ENCODE measurements at places on chromosomes 6 and 20.
A peak's percentile ranks its signal among the peaks of the same experiment; 100 is the strongest.

DNA sequence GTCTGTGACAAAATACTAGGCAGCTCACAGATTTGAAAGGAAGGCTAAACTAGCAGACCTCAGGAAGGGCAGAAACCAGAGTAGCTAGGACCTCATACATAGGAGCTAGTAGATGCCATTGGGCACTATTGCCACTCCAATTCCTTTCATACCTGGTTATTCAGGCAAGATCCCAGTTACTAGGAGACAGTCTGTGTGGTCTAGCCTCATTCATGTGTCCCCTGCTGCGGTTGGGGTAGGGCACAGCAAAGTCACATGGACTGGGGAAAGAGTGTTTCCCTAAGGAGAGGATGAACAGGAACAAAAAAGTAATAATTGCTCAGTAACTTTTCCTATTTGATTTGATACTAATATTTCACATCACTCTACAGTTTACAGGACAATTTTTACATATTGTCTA is 204.6 kb upstream of the HEY2 start:
- H3K4me1 ChIP-seq: peaks cover 5% of the 10 kb centered on the region
- H3K4me3 ChIP-seq: no peak overlapping the region
- H3K27ac ChIP-seq: no peak overlapping the region
- DNase-seq: no peak
- peaks cover 3% of the 10 kb centered on the region for H3K27me3 ChIP-seq
- no peaks in the 10 kb centered on the region for H3K36me3 ChIP-seq

DNA sequence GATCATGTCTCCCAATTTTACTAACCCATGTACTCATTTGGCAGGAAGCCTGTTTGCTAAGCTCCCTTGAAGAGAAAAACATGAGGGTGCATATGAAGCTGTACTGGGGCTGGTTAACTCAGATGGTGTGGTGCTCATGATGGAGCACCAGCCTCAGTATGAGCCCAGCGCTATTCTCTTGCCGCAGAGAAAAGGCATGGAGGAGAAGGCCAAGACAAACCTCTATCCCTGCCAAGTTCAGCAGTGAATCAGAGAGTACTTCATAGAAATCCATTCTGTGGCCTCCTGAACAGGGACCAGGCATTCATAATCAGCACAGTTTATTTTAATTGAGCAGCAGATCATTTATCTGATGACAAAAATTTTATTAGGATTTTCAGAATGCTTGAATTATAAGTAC is 398.1 kb downstream of the LMBRD1 start:
- no peaks in the 10 kb centered on the region for H3K36me3 ChIP-seq
- H3K27ac ChIP-seq: no peak overlapping the region
- no peaks in the 10 kb centered on the region for H3K4me1 ChIP-seq
- peaks cover 3% of the 10 kb centered on the region for H3K27me3 ChIP-seq
- no peak for DNase-seq

DNA sequence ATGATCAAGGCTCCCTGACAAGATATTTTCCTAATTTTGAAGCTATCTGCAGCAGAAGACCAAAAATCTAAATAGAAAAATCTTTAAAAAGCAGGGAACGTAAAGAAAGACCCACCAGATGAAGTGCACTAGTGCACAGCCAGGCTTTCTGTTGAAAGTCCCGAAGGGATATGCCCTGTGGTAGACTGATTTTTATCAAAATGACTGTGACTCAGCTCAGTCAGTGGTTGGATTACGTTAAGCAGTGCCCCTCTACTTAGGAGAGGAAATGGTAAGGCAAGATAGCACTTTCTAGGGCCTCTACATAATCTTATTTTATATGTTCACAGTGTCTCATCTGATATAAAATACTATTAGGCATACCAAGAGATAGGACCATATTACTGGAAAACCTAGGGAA is 123.4 kb upstream of the RAB32 start:
- DNase-seq: no peak
- H3K4me1 ChIP-seq: peaks cover 4% of the 10 kb centered on the region
- no peak overlapping the region for H3K27ac ChIP-seq

DNA sequence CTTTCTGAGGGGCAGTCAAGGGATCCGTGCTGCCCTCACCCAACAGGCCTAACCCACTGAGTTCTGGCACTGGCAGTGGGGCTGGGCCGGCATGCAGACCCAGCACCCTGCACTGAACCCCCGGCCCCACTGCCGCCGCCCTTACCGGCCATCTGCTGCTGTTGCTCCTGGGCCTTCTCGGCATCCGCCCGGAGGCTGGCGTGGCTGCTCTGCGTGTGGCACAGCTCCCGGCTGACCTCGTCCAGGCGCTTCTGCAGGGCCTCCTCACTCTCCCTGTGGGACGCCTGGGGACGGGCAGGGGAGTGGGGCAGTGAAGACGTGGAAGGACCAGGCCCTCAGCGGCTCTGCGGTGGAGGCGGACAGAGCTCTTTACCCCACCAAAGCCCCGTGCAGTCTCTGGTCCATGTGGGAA is 52.4 kb downstream of the RRBP1 start:
- H3K36me3 ChIP-seq: peaks cover 25% of the 10 kb centered on the region
- no peak overlapping the region for H3K27ac ChIP-seq
- no peak for DNase-seq
- H3K4me1 ChIP-seq: peaks cover 31% of the 10 kb centered on the region

GRCh38 chr20:11438412-11438811 is 479.3 kb upstream of the BTBD3 start:
- H3K27me3 ChIP-seq: peaks cover 5% of the 10 kb centered on the region
- H3K4me3 ChIP-seq: no peak overlapping the region

- peaks cover 13% of the 10 kb centered on the region for H3K4me1 ChIP-seq
- no peak overlapping the region for H3K4me3 ChIP-seq
- no peaks in the 10 kb centered on the region for H3K27me3 ChIP-seq
- H3K27ac ChIP-seq: no peak overlapping the region
Observed at GRCh38 chr6:109788687-109789086, 97.6 kb downstream of the FIG4 start.

DNA sequence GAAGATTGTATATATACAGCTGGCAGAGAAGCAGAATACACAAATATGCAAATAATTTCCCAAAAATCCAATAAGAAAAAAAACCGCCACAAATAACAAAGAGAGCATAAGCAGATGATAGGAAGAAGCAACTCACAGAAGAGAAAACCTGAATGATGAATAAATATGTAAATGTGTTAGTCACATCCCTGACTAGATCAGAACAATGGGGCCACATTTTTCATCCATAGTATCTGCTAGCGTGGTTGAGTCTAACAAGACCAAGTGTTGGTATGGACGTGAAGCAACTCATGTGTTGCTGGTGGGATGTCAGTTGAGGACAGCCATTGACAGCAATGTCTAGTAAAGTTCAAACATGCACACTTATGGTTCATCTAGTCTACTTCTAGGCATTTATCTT is 3.9 kb upstream of the SLC22A3 start:
- peaks cover 58% of the 10 kb centered on the region for H3K27me3 ChIP-seq
- no peaks in the 10 kb centered on the region for H3K36me3 ChIP-seq
- H3K4me3 ChIP-seq: no peak overlapping the region
- peaks cover 5% of the 10 kb centered on the region for H3K4me1 ChIP-seq
- no peak for DNase-seq

- no peak overlapping the region for H3K4me3 ChIP-seq
- peaks cover 18% of the 10 kb centered on the region for H3K36me3 ChIP-seq
- DNase-seq: no peak
- peak overlapping the region; percentile 25 for H3K27ac ChIP-seq
- H3K27me3 ChIP-seq: peaks cover 4% of the 10 kb centered on the region
Observed at GRCh38 chr20:36688630-36689029, 42.6 kb upstream of the SLA2 start.

DNA sequence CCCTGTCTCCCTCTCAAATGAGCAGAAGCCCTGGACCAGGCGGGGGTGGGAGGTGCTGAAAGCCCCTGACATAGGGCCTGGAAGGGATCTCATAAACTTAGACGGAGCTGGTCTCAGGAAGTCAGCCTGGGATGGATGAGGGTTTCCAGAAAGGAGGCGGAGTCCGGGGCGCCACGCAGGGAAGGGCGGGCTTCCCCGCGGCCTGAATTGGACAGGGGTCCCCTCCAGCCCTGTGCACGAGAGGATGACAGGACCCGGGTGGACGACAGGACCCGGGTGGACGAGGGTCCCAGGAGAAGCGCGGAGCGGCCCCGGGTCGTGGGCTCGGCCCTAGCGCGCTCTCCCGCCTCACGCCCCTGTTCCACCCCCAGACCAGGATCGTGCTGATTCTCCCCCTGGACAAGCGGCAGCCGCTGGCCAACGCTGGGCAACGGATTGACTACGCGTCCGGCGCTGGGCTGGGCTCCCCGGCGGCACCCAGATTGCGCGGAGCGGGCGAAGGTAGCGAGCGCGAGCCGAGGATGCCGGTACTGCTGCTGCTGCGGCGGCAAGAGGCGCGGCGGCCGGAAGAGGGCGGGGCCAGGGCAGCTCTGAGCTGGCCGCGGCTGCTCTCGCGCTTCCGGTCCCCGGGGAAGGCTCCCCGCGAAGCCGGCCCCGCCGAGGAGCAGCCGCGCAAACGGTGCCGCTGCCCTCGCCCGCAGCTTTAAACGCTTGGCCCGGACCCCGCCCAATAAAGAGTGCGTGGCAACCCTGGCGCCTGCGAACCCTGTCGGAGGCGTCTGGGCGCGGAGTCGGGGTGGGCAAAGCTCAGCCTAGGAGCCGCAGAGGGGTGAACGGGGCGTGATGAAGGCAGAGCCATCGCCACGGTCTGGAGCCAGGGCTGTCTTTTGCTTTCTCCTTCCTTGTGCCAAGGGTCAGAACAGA is 1.3 kb downstream of the C20orf144 start:
- H3K4me1 ChIP-seq: peaks cover 32% of the 10 kb centered on the region
- H3K27me3 ChIP-seq: no peaks in the 10 kb centered on the region
- peaks cover 8% of the 10 kb centered on the region for H3K36me3 ChIP-seq
- no peak overlapping the region for H3K27ac ChIP-seq

DNA sequence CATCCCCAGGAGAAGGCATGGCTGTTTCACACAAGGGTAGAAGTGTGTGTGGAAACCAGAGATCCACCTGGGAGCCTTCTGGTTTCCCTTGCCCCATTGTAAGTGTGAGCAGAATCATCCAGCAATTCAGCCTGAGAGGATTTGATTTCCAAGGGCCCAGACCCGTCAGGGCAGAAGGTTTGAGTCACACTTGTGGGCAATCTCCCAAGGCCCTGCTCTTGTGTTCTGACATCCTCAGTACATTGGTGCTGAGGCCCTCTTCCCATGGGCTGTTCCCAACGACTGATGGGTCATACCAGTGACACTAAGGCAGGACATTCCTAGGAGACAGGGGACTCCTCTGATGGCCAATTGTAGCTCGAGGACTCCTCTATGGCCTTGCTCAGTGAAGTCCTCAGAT is 58.2 kb upstream of the POLR1H start:
- no peak for DNase-seq
- no peaks in the 10 kb centered on the region for H3K36me3 ChIP-seq
- H3K27ac ChIP-seq: no peak overlapping the region
- H3K27me3 ChIP-seq: peaks cover 67% of the 10 kb centered on the region
- H3K4me3 ChIP-seq: no peak overlapping the region

DNA sequence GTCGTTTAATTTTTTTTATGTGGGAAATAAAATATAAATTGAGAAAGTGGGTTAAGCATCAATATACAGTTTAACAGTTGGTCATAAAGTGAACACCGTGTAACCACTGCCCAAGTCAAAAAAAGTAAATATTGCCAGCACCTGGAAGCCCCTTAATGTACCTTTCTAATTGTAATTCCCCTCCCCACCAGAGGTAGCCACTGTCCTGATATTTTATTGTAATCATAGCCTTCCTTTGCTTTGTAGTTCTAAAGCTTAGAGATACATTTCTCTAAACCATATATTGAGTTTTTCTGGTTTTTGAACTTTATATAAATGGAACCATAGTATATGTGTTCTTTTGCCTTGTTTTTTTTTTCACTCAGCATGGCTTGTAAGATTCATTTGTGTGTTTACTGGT is 180.6 kb downstream of the TBC1D7 start:
- peaks cover 11% of the 10 kb centered on the region for H3K27me3 ChIP-seq
- no peak for DNase-seq
- H3K27ac ChIP-seq: no peak overlapping the region
- H3K36me3 ChIP-seq: no peaks in the 10 kb centered on the region
- no peak overlapping the region for H3K4me3 ChIP-seq
- peaks cover 59% of the 10 kb centered on the region for H3K4me1 ChIP-seq

- no peaks in the 10 kb centered on the region for H3K27me3 ChIP-seq
- DNase-seq: no peak
- H3K36me3 ChIP-seq: peaks cover 19% of the 10 kb centered on the region
- H3K4me1 ChIP-seq: no peaks in the 10 kb centered on the region
Observed at GRCh38 chr6:131886517-131886916, 64.7 kb downstream of the CCN2 start.

- no peaks in the 10 kb centered on the region for H3K36me3 ChIP-seq
- peaks cover 37% of the 10 kb centered on the region for H3K4me1 ChIP-seq
- no peak overlapping the region for H3K4me3 ChIP-seq
- no peak for DNase-seq
Observed at GRCh38 chr6:21501815-21502214, 91.7 kb upstream of the SOX4 start.

DNA sequence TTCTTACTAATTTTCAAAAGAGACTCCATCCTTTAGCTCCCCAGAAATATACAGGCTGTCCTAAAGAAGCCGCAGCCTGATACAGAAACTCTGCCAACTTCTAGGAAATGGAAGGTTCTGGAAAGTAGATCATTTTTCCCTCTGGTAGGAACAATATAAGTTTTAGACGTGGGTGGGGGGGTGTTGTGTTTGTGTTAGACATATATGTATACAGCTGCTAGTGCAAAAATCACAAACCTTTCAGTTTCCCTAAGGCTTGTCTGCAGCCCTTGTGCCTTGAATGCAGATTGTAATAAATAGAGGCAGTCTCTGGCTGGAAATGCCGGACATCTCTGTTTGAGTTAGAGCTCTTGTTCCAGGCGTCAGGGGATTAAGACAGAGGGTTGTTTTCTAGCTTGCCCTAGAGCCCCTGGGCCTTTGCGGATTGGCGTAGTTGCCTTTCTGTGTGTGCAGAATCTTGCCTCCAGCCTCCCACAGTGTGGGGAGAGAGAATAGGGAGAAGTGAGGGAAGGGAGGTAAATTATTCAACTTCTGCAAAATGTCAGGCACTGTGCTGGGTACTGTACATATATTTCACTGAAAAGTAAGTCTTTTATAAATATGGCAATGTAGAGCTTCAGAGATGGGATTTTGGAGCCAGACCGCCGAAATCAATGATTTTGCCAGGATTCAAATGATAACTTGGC is 269.7 kb downstream of the PRL start:
- no peak for DNase-seq
- H3K36me3 ChIP-seq: peaks cover 38% of the 10 kb centered on the region
- peak overlapping the region; percentile 30 for H3K27ac ChIP-seq

GRCh38 chr6:20252311-20252710 is 40.0 kb upstream of the MBOAT1 start:
- no peak for DNase-seq
- H3K4me1 ChIP-seq: no peaks in the 10 kb centered on the region
- no peak overlapping the region for H3K4me3 ChIP-seq
- H3K27me3 ChIP-seq: peaks cover 5% of the 10 kb centered on the region
- no peaks in the 10 kb centered on the region for H3K36me3 ChIP-seq

All from nephron progenitor cell (in vitro differentiated cells).